Glomerular endothelial cell (primary cell): ENCODE measurements at places on chromosomes 12 and 14. TPM values are rescaled to one million over a fixed set of nuclear protein-coding genes. Genes with fewer than 3 reads are reported as not detected.
A peak's percentile ranks its signal among the peaks of the same experiment; 100 is the strongest.

DNA sequence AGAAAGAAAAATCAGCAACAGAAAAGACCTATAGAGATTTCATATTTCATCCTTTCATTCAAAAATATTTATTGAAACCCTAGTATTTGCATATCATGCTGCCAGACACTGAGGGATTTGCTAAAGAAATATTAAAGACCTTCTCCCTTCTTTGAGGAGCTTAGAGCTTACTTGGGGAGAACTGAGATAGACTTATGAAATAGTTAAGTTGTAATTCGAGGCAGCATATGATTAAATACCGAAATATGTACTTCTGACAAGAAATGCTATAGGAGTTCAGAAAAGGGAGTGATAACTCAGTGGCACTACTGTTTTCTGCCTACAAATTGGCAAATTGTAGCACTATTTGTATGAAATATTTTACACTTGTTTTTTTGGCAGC, 59.1 kb downstream of the PLXNC1 start:
- DNase-seq, result no peak

- no peak for DNase-seq
Observed at GRCh38 chr14:71005076-71005475, 97.8 kb downstream of the PCNX1 start.

- DNase-seq, result no peak
Observed at GRCh38 chr14:58954901-58955861, 233.3 kb upstream of the DAAM1 start.

Gene PRR4
- total RNA-seq, result 5.0 TPM in 1 of 2 replicates, not detected in the other

Gene FNTB
- 15.1 and 18.8 TPM in 2 replicates for total RNA-seq

Gene PLCZ1
- not detected in 2 replicates for total RNA-seq

DNA sequence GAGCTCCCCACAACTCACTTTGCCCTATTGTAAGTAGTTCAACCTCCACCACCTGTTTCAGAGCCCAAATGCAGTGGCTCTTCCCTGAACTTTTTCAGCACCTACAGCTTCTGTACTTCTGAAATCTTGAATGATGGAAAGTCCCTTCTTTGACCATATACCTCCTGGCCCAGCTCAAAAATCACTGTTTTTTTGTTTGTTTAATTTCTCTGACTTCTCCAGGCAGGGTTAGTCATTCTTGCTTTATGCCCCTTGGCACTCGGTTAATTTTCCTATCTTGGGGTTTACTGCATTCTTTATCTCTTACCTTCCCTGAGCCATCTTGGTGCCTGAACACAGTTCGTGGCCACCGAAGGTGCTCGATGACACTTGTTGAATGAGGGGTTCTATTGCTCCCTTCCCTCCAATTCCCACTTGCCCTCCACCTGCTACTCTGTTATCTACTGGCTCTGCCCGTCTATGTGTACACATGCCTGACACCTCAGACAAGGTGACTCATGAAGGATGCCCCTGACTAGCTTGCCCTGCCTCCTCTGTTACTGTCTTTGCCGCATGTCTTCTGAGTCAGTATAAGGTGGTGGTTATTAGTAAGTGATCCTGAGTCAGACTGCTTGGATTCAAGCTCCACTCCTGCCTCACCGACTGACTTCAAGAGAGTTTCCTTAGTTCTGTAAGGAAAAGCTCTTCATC, 4.4 kb downstream of the AMHR2 start:
- no peak for DNase-seq

DNA sequence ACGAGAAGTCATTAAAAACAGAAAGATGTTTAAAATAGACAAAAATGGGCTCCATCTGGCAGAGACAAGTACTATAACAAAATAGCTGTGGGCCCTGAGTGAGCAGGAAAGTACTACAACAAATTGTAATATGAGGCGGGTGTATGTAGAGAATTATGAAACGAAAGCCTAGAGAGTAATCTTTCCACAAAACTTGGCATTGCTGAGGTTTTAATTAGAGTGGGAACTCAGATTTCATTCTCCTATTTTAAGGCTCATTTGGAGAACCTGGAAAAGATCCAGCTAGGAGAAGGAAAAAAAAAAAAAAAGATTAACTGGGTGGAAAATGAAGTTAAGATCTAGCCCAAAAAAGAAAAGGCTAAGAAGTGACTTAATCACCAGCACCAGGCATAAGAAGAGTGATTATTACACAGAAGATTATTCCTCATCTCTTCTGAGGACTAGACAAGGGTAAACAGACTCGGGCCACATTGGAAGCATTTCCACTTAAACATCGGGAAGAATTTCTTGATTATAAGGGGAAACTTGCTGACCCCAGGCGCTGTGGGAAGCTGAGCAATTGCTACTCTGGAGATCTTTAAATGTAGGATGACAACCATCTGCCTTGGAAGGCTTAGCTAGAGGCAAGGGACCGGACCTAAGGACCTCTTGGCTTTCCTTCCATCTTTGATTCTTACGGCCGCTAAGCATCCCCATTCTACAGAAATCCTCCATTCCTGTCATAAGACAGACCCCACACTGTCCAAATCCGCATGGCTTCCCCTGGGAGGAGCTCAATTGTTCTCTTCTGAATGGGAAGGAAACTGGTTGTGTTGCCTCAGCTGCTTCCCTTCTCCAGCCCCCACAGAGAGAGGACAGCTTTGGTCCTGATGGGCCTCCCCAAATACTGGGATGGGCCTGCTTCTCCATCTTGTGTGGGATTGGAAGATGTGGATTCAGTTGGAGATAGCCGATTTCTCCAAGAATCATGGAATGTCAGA, 40.6 kb downstream of the IGF1 start:
- no peak for DNase-seq

Gene ALX1
- total RNA-seq, result 0.64 TPM in 1 of 2 replicates, not detected in the other

Gene SERPINA6
- not detected in 2 replicates for total RNA-seq

DNA sequence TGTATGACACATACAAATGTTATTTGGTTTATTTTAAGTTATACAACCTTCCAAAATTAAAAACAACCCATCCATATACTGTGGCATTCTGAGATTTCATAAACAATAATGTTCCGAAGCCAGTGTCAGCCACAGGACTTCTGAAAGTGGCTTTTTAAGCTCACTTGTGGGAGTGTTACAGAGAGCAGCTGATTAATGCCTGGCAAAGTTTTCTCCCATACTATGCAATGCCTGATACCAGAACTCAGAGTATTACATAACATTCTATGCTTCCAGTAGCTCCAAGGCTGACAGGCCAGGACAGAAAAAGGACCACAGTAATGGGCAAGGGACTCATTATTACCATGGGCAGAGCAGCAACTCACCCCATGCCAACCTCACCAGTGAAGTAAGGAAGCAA, 29.3 kb downstream of the NELL2 start:
- DNase-seq, result no peak

Gene EFS
- total RNA-seq, result 0.24 and 0.82 TPM in 2 replicates

GRCh38 chr12:67633024-67633610, 15.4 kb upstream of the DYRK2 start:
- no peak for DNase-seq

GRCh38 chr12:55720894-55721444, 776 bp downstream of the RDH5 start:
- no peak for DNase-seq

Gene TUBA1A
- 1,256 and 1,548 TPM in 2 replicates for total RNA-seq

- DNase-seq, result no peak
Observed at GRCh38 chr12:39070775-39071174, 165.4 kb upstream of the CPNE8 start.

Gene SAMD4A
- 51.2 and 92.2 TPM in 2 replicates for total RNA-seq

- no peak for DNase-seq
Observed at GRCh38 chr14:95033682-95034632, 123.4 kb downstream of the DICER1 start.

DNA sequence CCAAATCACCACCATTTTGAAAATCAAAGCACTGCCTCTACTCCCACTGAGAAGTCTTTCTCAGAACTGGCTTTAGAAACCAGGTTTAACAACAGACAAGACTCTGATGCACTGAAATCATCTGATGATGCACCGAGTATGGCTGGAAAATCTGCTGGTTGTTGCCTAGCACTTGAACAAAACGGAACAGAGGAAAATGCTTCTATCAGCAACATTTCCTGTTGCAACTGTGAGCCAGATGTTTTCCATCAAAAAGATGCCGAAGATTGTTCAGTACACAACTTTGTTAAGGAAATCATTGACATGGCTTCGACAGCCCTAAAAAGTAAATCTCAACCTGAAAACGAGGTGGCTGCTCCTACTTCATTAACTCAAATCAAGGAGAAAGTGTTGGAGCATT, 115.0 kb upstream of the NPAS3 start:
- DNase-seq, result no peak

DNA sequence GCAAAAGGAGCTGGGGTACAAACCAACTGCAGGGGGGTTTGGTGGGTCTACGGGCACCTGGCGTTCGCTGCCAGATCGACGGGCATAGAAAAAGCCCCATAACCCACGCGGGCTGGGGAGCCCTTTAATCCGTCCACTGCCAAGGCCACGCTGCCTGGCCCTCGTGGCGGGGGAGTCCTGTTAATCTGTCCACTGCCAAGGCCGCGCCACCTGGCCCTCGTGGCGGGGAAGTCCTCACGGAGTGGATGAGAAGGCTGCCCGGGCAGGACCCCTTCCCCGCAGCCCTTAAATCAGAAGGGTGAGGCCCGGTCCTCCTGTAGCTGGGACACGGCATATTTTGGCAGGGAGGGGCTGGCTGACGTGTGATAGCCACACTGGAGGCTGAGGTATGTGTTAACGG, 86.1 kb downstream of the NOC4L start:
- no peak for DNase-seq

DNA sequence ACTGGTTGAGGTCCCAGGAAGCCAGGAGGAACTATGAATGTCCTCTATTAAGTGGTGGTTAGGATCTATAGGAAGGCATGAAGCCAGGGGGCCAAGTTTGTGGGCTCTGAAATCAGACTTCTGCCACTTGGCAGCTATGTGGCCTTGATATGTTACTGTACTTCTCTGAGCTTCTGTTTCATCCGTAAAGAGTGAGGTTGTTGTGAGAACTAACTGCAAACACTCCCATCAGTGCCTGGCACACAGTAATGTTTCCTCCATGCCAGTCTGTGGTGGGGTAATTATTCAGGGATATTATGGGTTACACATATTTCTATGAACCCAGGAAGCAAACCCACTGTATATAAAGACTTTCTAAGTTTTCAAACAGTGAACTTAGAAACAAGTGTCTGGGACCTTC, 57.4 kb downstream of the PLXNC1 start:
- DNase-seq, result no peak

DNA sequence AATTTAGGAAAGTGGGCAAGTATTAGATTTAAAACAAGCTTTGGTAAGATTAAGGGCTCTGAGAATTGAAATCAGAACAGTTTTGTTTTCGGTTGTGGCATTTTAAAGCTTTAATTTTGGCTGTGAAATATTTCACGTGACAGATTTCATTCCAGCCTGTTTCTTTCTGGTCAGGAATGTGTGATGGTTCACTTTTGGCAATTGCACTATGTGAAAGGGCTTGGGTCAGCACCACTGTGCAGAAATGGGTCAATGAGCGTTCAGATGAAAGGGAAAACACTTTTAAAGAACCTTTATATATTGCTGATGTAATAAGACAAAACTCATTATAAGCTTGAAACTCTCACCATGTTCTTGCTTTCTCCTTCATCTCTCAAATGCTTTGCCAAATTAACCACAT, 17.1 kb downstream of the NUBPL start:
- DNase-seq, result no peak

Gene AKAP3
- 1.2 and 2.6 TPM in 2 replicates for total RNA-seq

DNA sequence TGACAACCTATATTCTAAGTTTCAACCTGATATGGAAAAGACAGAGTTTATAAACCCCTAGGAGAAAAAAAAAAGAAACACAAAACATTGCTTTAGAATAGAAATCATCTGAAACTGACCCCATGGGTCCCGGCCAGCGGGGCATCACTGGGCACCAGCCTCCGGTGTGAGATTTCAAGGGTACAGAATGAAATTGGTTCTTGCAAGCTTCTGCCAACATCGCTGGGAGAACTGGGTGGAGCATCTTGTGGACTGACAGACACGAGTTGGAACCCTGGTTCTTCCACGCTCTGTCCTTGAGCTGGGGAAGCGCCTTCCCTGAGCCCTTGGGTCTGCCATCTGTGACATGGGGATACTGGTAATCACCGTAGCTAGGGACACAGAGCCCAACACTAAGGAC, 173.6 kb downstream of the PHETA1 start:
- DNase-seq, result no peak

DNA sequence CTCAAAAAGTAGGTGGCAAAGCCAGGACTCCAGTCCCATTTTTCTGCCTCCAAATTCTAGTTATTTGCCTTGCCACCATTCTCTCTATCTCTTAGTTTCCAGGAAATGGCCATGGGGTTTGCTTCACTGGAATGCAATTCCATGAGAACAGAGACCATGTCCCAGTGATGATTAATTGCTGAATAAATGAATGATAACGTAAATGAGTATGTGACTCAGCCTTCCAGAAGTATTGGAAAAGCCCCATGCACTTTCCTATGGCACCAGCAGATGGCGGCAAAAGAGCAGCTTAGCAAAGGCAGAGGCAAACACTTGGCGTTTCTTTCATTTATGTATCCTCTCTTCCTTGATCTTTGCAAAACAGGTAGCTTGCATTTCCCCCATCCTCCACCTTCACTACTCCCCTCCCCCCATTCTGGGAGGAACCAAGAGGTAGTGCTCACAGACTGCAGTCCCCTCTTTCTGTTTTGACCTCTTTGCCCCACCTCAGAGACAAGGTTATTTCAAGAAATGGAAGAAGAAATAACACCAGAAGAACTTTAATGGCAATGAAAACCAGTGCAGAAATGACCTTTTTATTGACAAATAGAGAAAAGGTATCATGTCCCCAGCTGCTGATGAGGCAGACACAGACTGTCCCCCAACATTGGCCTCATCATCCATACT, 21.3 kb downstream of the TBX3 start:
- peak; percentile 52 for DNase-seq

- DNase-seq, result no peak
Observed at GRCh38 chr12:92365836-92366235, 220.2 kb upstream of the BTG1 start.

DNA sequence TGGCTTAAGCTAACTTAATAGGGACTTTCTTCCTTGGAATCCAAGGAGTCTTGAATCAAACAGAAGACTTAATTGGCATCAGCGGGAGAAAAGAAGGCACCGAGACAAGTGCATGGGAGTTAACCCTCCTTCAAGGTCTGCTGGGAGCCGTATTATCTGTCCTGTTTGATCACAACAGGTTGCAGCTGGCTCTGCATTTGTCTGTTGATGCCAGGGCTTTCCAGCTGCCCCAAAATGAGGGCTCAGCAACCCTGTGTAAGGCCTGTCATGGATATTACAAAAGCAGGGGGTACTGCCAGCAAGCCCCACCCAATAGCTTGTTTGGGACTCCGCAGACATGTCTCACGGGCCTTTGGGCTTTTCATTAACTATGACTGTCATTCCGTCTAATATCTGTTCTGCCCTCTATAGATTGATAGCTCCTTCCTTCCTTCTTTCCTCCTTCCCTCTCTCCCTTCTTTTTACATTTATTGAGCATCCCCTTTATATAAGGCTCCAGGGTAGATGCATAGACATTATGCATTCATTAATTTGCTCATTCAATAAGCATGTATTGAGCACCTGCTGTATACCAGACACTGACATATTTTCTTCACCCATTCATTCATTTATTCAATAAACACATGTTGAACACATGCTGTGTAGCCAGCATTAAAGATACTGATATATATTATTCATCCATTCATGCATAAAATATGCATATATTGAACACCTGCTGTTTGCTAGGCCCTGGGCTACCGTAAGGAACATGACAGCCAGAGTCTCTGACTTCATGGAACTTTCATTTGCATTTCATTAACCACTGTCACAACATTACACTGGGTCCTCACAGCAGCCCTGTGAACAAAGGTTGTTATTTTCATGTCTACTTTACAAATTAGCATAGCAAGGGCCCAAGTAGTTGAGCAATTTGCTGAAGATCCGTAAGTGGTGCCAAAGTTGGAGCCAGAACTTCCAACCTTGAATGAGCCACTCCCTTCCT, 56.2 kb downstream of the SVOP start:
- no peak for DNase-seq

Gene DDIT3
- 14.0 and 19.1 TPM in 2 replicates for total RNA-seq
